ENCODE measurements at places on chromosomes 12 and 14.
A peak's percentile ranks its signal among the peaks of the same experiment; 100 is the strongest.

- DNase-seq = no peak
Observed at GRCh38 chr14:102819747-102820330, 42.6 kb downstream of the TRAF3 start.

DNA sequence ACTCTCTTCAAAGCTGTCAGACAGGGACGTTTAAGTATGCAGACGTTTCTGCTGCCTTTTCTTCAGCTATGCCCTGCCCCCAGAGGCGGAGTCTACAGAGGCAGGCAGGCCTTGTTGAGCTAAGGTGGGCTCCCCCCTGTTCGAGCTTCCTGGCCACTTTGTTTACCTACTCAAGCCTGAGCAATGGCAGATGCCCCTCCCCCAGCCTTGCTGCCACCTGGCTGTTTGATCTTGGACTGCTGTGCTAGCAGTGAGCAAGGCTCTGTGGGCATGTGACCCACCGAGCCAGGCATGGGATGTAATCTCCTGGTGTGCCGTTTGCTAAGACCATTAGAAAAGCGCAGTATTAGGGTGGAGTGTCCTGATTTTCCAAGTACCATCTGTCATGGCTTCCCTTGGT is 900.4 kb upstream of the MDGA2 start:
- no peak for DNase-seq

- no peak for DNase-seq
Observed at GRCh38 chr12:43196268-43196907, 355.6 kb downstream of the ADAMTS20 start.

GRCh38 chr12:1890810-1891209 is 27.6 kb downstream of the CACNA2D4 start:
- no peak for DNase-seq

DNA sequence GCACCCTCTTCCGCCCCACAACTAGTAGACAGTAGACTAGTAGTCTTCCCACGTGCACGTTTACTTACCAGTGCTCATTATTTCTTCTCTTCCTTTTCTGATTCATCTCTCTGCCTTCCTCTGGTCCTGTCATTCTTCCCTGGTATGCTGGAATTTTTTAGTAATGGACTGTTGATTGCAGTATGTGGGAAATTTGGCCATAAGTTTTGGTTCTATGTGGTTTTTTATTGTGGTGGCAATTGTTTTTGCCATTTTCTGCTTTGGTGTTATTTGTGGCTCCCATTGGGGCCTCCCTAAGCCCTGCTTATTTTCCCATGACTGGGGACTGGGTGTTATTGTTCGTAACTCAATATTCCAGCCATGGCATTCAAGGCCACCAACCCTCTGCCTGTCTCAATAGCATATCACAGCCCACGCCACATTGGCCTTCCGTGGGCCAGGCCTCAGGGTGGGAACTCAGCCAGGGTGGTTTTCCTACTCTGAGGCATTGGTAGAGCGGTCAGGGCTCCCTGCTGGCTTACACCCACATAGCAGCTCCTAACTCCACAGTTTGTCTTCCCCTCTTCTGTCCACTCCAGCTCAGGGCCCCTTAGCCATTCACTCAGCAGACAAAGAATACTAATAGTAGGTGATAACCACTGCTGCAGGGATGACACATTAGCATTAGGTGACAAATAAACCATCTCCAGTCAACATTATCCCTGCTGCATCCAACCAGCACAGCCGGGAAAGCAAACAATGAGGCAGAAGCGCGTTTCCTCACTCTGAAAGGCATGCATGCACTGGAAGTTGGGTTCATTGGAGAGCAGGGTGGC is 321.5 kb downstream of the CACNA1C start:
- DNase-seq = no peak

DNA sequence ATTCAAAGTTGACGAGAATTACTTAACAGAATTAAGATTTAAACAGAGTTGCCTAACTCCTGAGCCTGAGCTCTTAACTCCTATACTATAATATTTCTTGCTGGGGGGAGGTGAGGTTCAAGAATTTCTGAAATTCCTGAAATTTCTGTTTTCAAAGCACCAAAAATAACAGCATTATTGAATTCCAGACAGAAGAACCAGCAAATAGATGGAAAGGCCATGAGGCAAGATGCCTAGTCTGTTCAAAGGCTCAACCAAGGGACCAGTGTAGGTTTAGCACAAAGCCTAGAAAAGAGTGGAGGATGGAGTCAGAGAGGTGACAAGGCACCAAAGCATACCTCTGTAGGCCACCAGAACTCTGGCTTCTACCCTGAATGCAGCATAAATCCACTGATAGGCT is 76.4 kb downstream of the PPP1R12A start:
- DNase-seq = no peak

- DNase-seq = no peak
Observed at GRCh38 chr12:34393821-34394150, 371.5 kb downstream of the ALG10 start.

DNA sequence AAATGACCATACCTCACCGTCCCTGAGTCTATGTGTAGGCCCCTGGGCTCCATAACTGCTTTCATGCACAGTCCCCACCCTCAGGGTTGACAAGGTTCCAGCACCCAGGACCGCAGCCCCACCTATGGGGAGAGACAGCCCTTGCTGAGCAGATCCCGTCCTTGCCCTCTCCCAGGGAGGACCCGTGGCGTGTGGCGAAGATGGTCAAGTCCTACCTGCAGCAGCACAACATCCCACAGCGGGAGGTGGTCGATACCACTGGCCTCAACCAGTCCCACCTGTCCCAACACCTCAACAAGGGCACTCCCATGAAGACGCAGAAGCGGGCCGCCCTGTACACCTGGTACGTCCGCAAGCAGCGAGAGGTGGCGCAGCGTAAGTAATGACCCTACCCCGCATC is 10.3 kb downstream of the HNF1A start:
- no peak for DNase-seq

DNA sequence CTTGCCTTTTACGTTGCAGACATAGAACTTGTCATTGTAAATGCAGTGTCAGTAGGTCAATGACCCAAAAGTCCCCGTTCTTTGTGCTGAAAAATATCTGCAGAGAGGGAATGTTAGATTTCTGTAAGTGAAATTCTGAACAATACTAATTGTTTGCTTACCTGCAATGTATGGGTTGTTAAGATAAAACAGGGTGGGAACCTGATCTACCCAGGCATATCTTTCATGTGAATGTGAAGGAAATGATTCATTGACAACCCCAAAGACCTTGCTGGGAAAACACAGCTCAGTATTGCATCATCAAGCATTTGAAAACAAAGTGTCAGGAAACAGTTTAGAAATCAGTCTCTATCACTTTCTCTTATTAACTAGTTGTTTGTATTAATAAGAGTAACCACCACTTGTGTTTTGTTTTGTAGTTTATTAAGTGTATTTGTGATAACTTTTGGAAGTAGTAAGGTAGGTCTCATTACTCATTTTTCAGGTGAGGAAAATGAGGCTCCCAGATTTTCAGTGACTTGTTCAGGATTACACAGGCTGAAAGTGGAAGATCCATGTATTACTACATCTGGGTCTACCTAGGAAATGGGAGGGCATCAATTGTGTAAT is 57.9 kb upstream of the SLC38A2 start:
- no peak for DNase-seq

- no peak for DNase-seq
Observed at GRCh38 chr14:32166029-32166428, 35.8 kb upstream of the RNU6-7 start.

DNA sequence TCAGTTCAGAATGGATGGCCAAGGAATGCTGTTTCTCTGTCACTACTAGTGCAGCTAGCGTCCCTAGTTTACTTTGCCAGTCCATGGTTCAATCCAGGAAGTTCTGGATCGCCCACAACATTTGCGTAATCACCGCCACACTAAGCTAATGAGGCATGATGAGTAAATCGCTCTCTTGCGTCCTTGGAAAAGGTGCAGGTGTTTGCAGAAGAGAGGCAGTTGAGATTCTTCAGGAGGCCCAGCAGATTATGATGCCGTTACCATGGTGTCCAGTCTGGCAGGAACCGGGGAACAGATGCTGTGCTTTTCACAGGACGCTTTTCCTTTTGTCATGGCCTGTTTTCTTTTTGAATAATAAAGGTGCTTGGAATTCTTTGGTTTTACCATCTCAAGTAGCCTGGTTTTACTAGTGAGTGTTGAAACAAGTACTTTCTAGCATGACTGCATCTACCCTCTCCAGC is 9.0 kb downstream of the TPH2 start:
- no peak for DNase-seq

GRCh38 chr12:54423816-54424150 is 4.7 kb upstream of the ITGA5 start:
- DNase-seq = no peak

DNA sequence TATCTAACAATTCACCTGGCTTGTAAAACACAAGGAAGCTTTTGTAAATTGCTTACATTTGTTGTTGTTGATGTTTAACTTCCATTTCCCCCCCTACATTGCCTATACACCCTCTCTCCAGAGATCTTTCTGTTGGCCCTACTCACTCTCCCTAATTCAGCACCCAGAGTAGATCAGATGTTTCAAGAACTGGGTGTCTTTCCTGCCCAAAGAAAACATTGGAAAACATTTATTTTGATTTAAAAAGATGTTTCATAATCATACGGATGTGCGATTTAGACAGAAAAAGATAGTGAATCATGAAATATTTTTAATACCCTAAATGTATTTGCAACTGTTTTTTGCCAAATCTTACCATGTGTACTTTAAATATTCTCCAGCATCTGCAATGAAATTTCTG is 446.4 kb upstream of the RGS6 start:
- DNase-seq = no peak

DNA sequence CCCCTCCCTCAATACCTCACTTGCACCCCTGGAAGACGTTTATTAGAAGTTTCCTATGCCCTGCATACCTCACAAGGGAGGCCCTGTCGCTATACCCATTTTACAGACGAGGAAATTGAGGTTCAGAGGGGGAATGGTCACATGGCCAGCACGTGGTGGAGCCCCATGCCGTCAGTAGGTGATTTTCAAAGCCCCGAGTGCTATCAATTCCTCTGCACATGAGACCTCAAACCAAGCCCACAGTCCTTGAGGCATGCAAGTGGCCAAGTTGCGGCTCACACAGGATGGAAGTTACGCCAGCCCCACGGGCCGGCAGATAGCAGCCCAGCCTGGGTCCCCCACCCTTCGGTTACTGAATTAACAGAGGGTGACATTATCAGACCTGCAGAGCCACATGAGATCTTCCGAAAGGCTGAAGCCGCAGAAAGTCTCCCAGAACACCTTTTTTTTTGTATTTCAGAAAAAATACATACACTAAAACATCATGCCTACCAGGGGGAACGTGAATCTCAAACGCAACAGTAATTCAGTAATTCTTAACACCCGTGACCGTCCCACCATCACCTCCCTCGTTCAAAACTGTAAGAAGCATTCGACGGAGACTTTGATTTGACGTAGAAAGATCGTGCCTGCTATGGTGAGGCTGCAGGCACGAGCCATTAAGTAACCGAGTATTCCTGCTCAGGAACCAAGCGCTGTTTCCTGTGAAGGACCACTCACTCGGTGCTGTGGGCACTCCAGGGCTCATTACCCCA is 129.0 kb downstream of the RFLNA start:
- peak; percentile 6 for DNase-seq

- DNase-seq = no peak
Observed at GRCh38 chr12:32084017-32084688, 22.5 kb upstream of the BICD1 start.

- DNase-seq = no peak
Observed at GRCh38 chr14:100715332-100715731, 11.4 kb upstream of the DLK1 start.

DNA sequence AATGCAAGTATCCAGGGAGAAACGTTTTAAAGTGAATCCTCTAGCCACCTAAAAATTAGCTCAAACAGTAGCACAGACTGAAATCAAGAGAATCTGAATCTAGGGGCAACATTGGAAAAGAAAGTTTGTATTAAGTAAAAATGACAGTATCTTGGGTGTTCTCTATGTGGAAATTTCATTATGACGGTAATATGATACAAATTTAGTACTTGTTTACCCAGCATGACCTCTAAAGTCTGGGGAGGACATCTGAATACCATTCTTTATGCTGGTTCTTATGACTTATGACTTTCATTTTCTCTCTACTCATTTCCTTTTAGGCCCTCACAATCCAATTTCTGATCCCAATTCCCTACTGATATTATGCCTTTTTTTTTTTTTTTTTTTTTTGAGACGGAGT is 14.0 kb downstream of the GTSF1 start:
- no peak for DNase-seq

DNA sequence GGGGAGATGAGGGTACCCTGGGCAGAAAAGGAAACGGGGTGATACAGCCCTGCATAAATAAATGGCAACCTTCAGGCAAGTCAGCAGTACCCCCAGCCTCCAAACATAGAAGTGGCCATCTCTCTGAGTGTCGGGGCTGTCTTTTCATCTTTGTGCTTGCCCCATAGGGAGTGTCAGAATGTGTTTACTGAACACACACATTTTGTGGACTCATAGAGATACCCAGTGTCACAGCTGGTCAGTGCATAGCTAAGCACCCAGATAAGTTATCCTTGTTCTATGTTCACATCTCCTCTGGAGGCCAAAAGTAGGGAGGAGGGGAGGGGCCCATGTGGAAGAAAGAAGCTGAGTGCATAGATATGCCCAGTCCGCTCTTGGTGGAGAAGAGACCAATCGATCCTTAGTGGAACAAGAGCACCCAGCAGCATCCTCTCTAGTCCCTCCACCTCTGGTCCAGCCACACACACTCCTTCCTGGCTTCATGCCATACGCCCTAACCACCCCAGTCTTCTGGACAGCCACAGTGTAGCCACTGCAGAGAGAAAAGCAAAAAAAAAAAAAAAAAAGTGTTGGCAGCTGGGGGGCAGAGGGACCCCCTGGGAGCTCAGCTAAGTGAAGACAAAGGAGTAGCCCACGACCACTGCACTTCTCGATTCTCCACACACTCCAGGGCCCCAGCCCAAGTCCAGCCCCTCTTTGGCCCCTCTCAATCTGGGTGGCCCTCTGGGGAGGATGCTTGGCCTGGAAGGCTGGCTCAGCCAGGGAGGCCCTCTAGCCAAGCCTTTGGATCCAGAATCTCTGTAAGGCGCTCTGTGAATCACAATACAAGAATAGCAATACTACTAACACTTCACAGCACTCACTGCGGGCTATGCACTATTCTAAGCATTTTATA is 2.6 kb downstream of the ITGA7 start:
- DNase-seq = no peak

DNA sequence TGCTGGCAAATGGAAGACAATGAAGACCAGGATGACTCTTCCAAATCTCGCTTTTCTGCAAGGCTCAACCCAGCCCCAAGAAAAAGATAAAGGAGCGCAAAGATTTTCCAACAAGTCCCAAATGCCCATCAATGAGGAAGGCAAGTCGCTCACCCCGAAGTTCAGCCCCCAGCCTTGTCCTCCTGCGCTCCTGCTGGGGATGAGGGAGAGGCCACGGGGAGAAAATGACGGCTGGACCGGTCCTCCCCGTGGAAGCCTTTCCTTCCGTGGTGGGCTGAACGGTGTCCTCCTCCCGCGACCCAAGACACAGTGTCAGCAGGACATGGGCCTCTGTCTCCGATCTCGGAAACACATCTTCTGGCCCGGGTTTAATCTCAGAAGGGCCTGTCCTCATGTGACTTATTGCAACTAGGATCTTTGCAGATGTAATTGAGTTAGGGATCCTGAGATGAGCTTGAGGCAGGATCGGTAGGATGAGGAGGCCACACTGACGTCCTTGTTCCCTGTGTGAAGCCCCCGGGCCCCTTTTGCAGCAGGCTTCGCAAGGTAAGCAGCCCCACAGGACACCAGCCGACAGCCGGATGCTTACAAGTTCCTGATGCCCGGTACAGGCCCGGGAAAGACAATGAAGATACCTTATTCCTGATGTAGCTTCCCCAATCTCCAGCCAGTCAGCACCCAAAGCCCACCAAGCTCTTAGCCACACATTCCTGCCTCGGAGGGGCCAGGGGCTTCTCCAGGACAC is 64.2 kb downstream of the GALNT9 start:
- no peak for DNase-seq
